Transverse colon (tissue), 4 donors: ENCODE measurements at places on chromosomes 3 and 15. TPM values are rescaled to one million over a fixed set of nuclear protein-coding genes. Genes with fewer than 3 reads are reported as not detected.

CLASP2 gene
- total RNA-seq = 53.3 TPM

DNA sequence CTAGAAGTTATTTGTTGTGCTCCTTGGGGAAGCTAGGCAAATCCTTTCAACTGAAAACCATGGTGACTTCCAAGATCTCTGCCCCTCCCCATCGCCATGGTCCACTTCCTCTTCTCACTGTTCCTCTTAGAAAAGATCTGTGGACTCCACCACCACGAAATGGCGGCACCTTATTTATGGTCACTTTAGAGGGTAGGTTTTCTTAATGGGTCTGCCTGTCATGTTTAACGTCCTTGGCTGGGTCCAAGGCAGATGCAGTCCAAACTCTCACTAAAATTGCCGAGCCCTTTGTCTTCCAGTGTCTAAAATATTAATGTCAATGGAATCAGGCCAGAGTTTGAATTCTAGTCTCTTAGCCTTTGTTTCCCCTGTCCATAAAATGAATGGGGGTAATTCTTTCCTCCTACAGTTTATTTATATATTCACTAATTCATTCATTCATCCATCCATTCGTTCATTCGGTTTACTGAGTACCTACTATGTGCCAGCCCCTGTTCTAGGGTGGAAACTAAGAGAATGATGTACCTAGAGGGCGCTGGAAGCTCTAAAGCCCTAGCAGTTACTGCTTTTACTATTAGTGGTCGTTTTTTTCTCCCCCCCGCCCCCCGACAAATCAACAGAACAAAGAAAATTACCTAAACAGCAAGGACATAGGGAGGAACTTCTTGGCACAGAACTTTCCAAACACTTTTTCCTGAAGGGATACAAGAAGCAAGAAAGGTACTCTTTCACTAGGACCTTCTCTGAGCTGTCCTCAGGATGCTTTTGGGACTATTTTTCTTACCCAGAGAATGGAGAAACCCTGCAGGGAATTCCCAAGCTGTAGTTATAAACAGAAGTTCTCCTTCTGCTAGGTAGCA is 657 bp downstream of the PATL2 start:
- peaks cover under 1% of the 10 kb centered on the region for H3K36me3 ChIP-seq
- H3K27me3 ChIP-seq = no peaks in the 10 kb centered on the region
- peak; percentile 63 for DNase-seq
- H3K4me1 ChIP-seq = peaks cover 49% of the 10 kb centered on the region
- H3K27ac ChIP-seq = peak overlapping the region; percentile 99
- H3K4me3 ChIP-seq = peak overlapping the region; percentile 95

GRCh38 chr3:97860364-97860763 is 38.6 kb downstream of the CRYBG3 start:
- no peak overlapping the region for H3K4me3 ChIP-seq
- no peak overlapping the region for H3K27ac ChIP-seq
- no peaks in the 10 kb centered on the region for H3K27me3 ChIP-seq
- H3K4me1 ChIP-seq = no peaks in the 10 kb centered on the region
- no peak for DNase-seq
- H3K36me3 ChIP-seq = no peaks in the 10 kb centered on the region

DNA sequence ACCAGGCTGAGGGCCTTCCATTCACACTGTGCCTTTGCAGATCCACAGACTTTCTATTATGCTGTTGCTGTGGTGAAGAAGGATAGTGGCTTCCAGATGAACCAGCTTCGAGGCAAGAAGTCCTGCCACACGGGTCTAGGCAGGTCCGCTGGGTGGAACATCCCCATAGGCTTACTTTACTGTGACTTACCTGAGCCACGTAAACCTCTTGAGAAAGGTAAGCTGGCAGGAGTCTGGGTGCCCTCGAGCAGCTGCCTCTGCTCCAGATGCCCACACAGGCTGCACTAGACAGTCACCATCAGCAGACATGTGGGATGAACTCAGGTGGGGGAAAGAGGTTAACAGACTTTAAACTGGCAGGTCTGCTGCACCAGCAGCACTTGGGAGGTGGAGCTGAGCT is 8.3 kb downstream of the TF start:
- DNase-seq = no peak
- no peaks in the 10 kb centered on the region for H3K36me3 ChIP-seq
- H3K4me3 ChIP-seq = no peak overlapping the region
- H3K27me3 ChIP-seq = no peaks in the 10 kb centered on the region

GRCh38 chr3:149901770-149902169 is 68.9 kb downstream of the PFN2 start:
- no peaks in the 10 kb centered on the region for H3K27me3 ChIP-seq
- H3K4me3 ChIP-seq = no peak overlapping the region
- DNase-seq = no peak
- H3K27ac ChIP-seq = no peak overlapping the region

COL8A1 gene
- total RNA-seq = 1.5 TPM

GRCh38 chr3:48851407-48851806 is 3.7 kb upstream of the PRKAR2A start:
- H3K4me1 ChIP-seq = peaks cover 38% of the 10 kb centered on the region
- no peak for DNase-seq
- no peak overlapping the region for H3K4me3 ChIP-seq
- H3K27ac ChIP-seq = no peak overlapping the region
- H3K27me3 ChIP-seq = no peaks in the 10 kb centered on the region

GRCh38 chr3:69178838-69179739 is 56.7 kb upstream of the LMOD3 start:
- H3K4me1 ChIP-seq = peaks cover 39% of the 10 kb centered on the region
- no peaks in the 10 kb centered on the region for H3K27me3 ChIP-seq
- no peak for DNase-seq
- H3K4me3 ChIP-seq = no peak overlapping the region

GRCh38 chr15:48705381-48705780 is 59.9 kb upstream of the FBN1 start:
- H3K36me3 ChIP-seq = no peaks in the 10 kb centered on the region
- H3K27me3 ChIP-seq = no peaks in the 10 kb centered on the region
- H3K4me3 ChIP-seq = no peak overlapping the region
- no peak overlapping the region for H3K27ac ChIP-seq
- no peaks in the 10 kb centered on the region for H3K4me1 ChIP-seq

GRCh38 chr3:167785790-167786189 is 50.3 kb downstream of the SERPINI1 start:
- no peak for DNase-seq
- H3K27ac ChIP-seq = no peak overlapping the region

GRCh38 chr3:193396451-193397244 is 18.1 kb upstream of the ATP13A5 start:
- H3K27ac ChIP-seq = no peak overlapping the region
- H3K4me1 ChIP-seq = no peaks in the 10 kb centered on the region
- H3K4me3 ChIP-seq = no peak overlapping the region
- no peaks in the 10 kb centered on the region for H3K36me3 ChIP-seq
- DNase-seq = no peak

GRCh38 chr3:135869439-135870105 is 96.0 kb upstream of the PPP2R3A start:
- H3K4me1 ChIP-seq = no peaks in the 10 kb centered on the region
- no peaks in the 10 kb centered on the region for H3K36me3 ChIP-seq
- no peak overlapping the region for H3K4me3 ChIP-seq
- no peaks in the 10 kb centered on the region for H3K27me3 ChIP-seq
- no peak overlapping the region for H3K27ac ChIP-seq

HRG gene
- total RNA-seq = not detected

RCCD1 gene
- total RNA-seq = 13.1 TPM

- no peaks in the 10 kb centered on the region for H3K4me1 ChIP-seq
- H3K27me3 ChIP-seq = no peaks in the 10 kb centered on the region
- H3K36me3 ChIP-seq = no peaks in the 10 kb centered on the region
- no peak overlapping the region for H3K27ac ChIP-seq
These were observed 28.3 kb upstream of the LYZL4 start for GRCh38 chr3:42438758-42439157.

C3orf70 gene
- total RNA-seq = 16.4 TPM

GOLGB1 gene
- 91.6 TPM for total RNA-seq

DNA sequence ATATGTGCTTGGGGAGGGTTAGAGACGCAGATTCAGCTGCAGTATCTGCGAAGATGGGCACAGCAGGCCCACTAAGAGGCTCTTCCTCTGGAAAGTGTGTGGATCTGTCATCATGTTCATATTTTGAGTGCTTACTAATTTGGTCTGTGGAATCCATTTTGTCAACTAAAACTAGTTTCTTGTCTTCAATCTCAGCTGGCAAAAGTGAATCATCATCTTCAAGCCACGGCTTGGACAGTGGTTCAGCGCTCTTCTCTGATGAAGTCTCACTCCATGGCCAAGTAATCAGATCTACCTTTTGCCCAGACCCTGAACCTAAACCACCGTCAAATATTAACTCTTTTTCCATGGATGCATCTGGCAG is 76.2 kb downstream of the IMPG2 start:
- no peaks in the 10 kb centered on the region for H3K36me3 ChIP-seq
- no peaks in the 10 kb centered on the region for H3K27me3 ChIP-seq
- no peaks in the 10 kb centered on the region for H3K4me1 ChIP-seq
- no peak for DNase-seq

GASK1A gene
- total RNA-seq = 5.9 TPM

TPM1 gene
- total RNA-seq = 2,480 TPM

EPHB1 gene
- 1.4 TPM for total RNA-seq

- H3K4me3 ChIP-seq = no peak overlapping the region
- no peaks in the 10 kb centered on the region for H3K36me3 ChIP-seq
- no peak overlapping the region for H3K27ac ChIP-seq
- no peak for DNase-seq
- H3K4me1 ChIP-seq = no peaks in the 10 kb centered on the region
- no peaks in the 10 kb centered on the region for H3K27me3 ChIP-seq
These were observed 8.9 kb downstream of the CCDC13 start for GRCh38 chr3:42764115-42764514.

SLC22A14 gene
- total RNA-seq = 0.48 TPM

DNA sequence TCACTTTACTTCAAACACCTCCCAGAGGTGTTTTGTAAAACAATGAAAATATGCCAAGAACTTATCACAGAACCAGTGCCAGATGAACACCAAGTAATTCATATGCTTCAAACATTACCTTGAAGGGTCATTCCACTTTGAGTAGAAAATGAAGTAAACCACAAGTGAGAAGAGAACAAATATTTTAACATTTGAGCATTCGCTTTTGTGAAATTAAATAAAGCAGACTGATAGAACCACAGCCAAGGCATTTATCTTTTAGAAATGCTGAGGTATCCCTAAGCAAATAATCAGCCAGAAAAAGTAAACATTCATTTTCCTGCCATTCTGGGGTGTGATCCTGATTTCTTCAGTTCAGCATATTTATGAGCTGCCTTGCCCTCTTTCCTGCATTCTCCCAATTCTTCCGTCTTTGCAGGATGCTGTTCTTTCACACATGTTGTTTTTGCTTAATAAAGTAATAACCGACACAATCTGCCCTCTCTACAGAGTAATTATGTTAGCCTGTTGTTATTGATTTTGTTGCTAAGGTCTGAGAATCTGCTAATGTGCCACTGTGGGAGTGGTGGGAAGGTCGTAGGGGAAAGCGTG is 235.6 kb upstream of the TGFBR2 start:
- H3K4me3 ChIP-seq = no peak overlapping the region
- no peaks in the 10 kb centered on the region for H3K27me3 ChIP-seq
- no peak overlapping the region for H3K27ac ChIP-seq
- H3K4me1 ChIP-seq = peaks cover 7% of the 10 kb centered on the region
- H3K36me3 ChIP-seq = no peaks in the 10 kb centered on the region

- no peak overlapping the region for H3K4me3 ChIP-seq
- DNase-seq = no peak
- H3K4me1 ChIP-seq = peaks cover 9% of the 10 kb centered on the region
- no peaks in the 10 kb centered on the region for H3K36me3 ChIP-seq
- no peaks in the 10 kb centered on the region for H3K27me3 ChIP-seq
These were observed 41.2 kb downstream of the CDCP1 start for GRCh38 chr3:45104715-45105711.

- H3K36me3 ChIP-seq = no peaks in the 10 kb centered on the region
- H3K27me3 ChIP-seq = no peaks in the 10 kb centered on the region
- no peak overlapping the region for H3K4me3 ChIP-seq
- no peak overlapping the region for H3K27ac ChIP-seq
- H3K4me1 ChIP-seq = no peaks in the 10 kb centered on the region
- DNase-seq = no peak
These were observed 132.3 kb upstream of the ABHD17C start for GRCh38 chr15:80562846-80563245.

C3orf20 gene
- not detected for total RNA-seq

IDH3A gene
- total RNA-seq = 369 TPM

SST gene
- 29.5 TPM for total RNA-seq

CFAP91 gene
- total RNA-seq = not detected

DNA sequence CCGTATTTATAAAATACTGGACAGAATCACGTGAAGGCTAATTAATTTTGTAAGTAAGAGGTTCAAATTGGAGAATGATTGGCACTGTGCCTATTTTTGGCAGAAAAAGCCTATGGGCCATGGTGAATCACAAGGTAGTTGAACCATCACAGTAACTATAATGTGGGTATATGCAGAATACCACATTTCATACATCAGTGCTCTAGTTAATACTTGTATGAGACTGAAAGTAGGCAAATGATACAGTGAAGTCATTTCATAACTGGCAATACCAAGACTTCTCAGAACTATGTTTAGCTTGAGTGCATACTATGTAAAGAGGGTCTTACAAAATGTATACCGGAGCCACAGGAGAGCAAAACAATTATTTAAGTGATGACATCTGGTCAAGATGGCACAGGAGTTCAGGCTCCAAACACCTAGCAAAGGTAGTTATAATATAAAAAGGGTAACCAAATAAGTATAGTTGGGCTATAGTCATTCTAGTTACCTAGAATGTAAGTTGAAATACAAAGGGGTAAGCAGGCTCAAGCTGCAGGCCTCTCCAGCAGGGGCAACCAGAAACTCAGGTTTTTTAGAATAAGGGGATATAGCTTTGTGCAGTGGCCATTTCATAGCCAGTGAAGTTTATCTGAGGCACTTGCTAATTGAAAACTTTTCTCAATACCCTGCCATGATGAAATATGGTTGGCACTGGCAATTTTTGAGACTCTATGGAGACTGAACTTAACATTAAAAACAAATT is 19.1 kb downstream of the GPR160 start:
- no peak overlapping the region for H3K4me3 ChIP-seq
- no peaks in the 10 kb centered on the region for H3K36me3 ChIP-seq
- H3K27ac ChIP-seq = no peak overlapping the region
- no peak for DNase-seq

GRCh38 chr3:57910990-57911389 is 97.2 kb upstream of the FLNB start:
- H3K36me3 ChIP-seq = peaks cover 21% of the 10 kb centered on the region
- peak overlapping the region; percentile 47 for H3K27ac ChIP-seq
- no peaks in the 10 kb centered on the region for H3K27me3 ChIP-seq
- DNase-seq = no peak

DNA sequence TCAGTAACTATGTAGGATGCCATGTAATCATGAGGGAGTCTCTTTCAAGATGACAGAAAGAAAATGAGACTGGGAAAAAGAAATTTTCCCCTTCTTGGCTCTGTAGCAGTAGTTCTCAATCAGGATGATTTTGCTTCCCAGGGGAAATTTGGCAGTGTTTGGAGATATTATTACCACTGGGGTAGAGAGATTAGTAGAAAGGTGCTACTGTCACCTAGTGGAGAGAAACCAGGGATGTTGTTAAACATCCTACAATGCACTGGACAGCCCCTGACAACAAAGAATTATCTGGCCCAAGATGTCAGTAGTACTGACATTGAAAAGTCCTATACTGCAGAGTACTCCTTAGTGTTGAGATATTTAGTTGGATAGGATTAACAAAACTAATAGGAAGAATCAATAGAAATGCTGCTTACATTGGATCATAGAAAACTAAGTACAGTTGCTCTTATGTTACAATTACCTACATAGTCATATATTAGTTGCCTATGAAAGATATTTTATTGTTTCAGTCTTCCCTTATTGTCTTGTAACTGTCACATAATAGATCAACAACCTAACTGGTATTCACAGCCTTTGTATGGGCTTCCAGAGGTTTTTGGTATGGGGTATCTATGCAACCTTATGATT is 433.3 kb downstream of the RAP2B start:
- no peaks in the 10 kb centered on the region for H3K27me3 ChIP-seq
- no peaks in the 10 kb centered on the region for H3K36me3 ChIP-seq
- no peak overlapping the region for H3K4me3 ChIP-seq

PLSCR2 gene
- total RNA-seq = not detected
